Ovary (tissue), 10 donors: ENCODE measurements at places on chromosomes 5 and 9.
A peak's percentile ranks its signal among the peaks of the same experiment; 100 is the strongest.

GRCh38 chr5:143245929-143246561 lies 157.4 kb downstream of the NR3C1 start:
- DNase-seq = no peak

DNA sequence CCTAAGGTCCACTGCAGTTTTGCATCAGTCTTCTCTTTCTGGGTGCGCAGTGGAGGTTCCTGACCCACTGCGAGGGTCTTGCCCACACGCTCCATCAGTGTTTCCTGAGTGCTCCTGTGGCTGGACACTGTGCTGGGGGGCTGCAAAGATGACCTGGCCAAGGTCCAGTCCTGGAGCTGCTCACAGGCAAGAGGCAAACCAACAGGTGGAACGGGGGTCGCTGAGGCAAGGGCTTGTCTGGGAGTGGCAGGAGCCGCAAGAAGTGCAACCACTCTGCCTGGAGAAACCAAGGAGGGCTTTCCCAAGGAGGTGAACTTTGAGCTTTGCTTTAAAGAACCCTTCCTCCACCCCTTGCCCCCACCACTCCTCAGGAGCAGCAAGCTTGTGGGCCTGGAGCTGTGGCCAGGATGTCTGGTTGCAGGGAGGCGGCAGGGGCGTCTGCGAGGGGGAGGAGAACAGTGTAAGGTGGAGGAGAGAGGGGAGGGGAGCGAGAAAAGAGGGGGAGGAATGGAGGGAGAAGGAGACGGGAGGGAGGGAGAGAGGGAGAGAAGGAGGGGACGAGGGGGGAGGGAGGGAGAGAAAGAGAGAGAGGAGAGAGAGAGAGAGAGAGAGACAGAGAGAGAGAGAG lies 444 bp upstream of the CPLX2 start:
- no peak for DNase-seq

GRCh38 chr5:169705322-169705721 lies 68.2 kb downstream of the DOCK2 start:
- DNase-seq = no peak

DNA sequence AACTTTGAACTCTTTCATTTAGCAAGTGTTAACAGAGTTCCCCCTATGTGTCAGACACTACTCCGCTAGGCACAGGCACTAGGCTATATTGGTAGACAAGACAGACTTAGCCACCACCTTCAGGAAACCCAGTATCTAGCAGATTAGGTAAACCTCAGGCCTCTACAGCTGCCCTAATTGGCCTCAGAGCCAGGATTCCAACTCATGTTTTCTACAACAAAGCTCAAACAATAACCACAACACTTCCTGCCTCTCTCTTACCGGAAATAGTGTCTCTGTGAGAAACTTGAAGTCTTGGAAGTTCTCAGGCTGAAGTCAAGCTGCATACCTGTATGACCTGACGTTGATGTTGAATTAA lies 116.6 kb upstream of the SLC44A1 start:
- DNase-seq = no peak

- DNase-seq = peak; percentile 13
Observed at GRCh38 chr5:129905473-129906176, 1.4 kb downstream of the CHSY3 start.

DNA sequence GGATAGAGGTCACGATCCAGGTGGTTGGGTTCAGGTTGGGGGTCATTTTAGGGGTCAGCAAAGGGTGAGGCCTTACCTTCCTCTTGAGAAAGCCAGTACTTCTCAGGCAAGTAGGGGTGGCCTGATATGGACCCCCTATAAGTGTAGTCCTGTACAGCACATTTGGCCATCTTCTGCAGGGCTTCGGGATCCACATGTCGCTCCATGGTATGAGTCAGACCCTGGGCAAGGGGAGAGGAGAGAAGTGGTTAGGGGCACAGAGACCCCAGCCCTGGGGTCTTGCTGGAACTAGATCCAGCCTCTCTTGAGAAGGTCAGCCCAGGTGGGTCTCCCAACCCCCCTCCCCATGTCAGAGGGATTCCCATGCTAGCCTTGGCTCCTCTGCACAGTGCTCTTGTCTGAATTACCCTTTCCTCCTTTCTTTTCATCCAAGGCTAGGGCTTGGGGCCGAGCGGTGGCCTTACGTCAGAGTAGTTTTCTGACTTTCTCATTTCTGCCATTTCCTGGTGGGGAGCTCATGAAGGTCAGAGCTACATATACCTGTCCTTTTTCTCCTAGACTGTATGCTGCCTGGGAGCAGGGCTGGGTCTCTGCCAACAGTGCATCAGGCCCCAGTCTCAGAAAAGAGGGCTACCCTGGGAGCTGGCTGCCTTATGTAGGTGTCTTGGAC lies 9.0 kb upstream of the MYORG start:
- no peak for DNase-seq

DNA sequence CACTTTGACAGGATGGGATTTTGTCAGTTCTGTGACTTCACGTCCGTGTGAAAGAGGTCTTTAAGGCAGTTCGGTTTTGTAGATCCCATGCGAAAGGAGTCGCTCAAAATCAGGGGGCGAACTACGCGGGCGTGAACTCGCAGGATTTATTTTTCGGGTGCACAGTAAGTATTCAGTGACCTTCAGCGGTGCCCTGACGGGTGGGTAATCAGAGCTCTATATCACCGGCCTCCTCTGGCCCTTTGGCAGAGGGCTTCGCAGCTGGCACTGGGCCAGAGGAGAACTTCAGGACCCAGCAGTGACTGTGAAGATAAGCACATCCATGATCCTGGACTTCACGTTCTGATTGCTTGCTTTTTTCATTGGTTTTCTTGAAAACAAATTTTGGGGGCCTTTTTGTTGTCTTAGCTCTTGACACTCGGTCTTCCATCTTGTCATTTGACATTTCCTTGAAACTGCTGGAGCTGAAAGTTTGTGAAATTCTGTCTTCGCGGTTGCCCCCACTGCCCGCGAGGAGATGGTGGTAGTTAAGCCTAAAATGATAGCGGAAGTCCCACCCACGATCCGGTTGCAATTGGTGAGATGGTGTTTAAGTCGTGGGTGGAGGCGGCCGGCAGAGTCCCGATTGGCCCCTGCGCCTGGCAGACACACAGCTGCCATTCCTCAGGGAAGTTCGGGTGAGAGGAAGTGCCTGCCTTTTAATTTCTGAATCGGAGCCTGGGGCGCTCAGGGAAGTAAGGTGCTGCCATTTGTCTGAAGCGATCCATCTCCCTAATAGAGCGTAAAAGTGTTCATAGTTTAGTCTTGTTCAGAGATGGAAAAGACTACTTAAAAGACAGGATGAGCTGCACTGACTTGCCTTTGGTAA lies at the start of gene FAM120AOS:
Gene FAM120AOS (minus strand): TSS at position 535 of the 868 bp plus-strand sequence. CDS start 872 bp downstream, outside the sequence.
- DNase-seq = peak; percentile 84

DNA sequence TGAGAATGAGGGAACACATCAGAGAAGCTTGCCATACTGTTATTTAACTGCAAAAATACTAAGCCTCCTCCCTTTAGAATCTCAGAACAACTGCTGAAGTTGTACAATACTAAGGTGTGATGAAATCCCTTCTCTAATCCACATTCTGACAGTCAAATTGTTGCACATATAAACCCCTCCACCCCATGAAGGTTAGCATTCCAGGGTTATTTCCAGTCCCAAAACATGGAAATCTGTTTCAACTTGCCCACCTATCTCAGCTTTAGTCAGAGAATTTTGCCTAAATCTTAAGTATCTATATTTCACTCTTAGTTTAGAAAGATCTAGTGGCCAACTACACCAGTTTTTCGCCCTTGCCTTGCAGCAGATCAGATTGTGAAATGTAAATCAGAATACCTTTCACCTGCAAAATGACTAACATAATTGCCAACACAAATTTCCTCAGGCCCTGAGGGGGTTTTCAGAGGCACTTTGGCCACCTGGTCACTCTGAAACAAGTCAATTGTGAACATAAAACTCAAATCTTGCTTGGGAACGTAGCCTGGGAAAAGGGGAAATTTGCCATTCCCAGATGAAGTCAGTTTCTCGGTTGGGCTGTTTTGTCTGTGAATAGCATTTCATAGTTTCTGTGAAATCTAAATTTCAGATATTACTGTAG lies 93.9 kb downstream of the EFNA5 start:
- DNase-seq = no peak

- no peak for DNase-seq
Observed at GRCh38 chr9:7536310-7536939, 263.2 kb downstream of the DMAC1 start.

DNA sequence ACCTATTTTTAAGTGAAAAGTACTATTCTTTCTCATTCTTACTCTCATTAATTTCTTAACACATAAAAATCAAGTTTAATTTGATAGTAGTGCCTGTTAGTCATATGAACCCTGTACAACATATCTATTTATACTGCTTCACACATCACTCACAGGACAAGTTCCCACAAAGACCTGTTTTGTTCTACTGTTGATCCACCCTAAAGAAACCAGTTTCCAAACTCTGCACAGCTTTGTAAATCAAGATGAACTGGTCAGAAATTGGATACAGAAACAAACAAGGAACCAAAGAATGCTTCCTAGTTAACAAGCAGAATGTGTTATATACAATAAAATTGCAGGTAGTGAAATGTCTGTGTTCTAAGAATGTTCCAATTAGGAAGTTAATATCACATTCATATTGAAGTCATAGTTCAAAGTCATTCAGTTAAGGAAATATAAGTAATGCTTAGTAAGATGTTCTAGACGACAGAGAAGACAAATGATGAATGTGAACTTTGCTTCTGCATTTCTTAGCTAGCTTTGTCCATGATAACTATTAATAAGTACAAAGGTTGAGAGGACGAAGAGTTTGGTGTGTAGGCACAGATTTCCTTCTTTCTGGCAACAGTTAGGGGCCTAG lies 33.4 kb downstream of the C9orf85 start:
- DNase-seq = no peak

GRCh38 chr5:51148437-51148836 lies 234.8 kb upstream of the ISL1 start:
- DNase-seq = no peak

DNA sequence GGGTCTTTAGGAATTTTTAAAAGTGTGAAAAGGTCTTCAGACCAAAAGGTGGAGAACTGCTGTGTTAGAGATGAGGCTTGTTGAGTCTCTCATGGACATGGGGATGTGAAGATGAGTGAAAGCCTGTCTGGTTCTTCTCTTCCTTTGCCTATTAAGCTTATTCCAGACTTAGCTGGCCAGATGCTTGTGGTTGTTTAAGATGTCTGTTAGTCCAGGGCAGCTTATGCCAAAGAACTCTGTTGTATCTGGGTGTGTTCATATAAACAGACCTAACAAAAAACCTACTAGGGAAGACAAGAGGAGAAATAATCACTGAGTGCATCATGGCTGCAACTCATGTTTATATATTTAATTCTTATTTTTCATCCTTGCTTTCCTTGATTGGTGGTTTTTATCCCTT lies 57.5 kb upstream of the NCS1 start:
- no peak for DNase-seq

DNA sequence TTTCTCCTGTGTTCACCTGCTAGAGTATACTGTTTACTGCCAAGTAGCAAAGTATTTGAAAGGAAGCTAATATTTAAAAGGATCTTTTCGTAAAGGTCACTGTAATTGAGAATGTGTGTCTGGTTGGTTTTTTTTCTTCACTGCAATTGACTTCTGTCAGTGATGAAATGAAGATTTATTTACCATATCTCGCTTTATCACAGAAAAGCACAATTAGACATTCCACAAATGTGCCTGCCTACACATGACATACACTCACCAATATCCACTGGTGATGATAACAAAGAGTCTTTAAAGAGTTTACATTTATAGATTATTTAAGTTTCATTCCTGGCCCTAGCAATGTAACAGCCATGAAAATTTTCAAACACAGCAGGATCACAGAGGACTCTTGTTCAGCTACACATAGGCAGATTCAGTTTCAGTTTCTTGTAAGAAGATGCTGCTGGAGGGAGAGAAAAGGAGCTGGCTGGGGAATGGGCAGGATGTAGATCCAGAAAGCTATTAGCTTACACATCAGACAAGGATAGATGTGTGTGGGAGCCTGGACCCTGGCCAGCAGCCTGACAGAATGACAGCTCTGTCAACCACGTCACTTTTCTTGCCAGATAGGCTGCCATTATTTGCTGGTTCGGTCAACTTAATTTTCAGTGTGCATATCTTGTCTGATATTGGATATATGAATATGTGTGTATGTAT lies 104.0 kb downstream of the GDNF start:
- no peak for DNase-seq

DNA sequence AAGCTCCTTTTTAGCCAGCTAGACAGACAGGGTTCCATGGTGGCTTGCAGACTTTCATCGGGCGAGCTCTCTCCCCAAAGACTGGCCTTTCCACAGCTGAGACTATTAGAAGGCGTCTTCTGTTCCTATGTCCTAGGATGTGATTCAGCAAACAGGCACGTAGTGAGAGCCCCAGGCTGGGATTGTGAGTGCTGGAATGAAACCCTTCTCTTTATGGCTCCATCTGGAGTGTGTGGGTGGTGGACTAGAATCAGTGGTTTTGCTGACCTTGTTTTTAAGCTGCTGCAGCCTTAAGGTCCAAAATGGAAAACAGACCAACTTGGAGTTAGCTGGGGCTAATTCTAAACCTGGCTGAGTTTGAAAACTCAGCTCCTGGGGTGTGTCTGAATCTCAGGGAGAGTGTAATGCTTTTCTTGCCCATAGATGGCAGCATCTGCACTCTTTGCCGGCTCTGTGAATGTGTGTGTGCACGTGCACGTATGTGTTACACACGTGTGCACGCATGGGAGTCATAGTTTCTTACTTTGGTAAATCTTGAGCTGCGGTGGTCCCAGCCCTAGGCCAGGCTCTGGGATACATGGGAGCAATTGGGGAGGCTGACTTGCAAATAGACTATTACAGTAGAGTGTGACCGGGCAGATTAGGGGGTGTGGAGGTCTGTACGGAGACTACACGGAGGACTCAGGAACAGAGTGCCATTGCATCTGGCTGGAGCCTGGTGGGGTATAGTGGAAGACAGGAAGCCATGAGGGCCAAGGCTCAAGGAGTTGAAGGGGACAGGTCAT lies 10.7 kb downstream of the GSN start:
- peak; percentile 72 for DNase-seq

DNA sequence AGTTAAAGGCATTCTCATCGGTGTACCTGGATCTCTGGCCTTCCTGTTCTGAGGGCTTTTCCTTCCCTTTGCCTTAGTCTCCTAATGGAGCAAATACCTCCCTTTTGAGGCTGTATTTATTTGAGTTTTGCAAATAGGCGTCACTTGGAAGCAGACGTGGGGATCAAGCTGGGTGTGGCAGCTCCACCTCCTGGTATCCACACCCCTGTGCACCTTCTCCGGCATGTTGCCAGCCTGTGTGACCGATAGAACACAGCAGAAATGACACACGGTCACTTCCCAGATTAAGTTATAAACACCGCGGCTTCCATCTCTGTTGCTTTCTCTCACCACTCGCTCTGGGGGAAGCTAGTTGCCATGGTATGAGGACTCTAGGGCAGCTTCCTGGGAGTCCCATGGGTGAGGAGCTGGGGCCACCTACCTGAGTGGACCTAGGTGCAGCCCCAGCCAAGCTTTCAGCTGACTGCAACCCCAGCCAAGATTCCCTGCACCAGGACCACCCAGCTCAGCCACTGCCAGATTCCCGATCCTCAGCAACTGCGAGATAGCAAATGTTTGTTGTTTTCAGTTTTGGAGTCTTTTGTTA lies 214.4 kb upstream of the MVB12B start:
- DNase-seq = no peak
